HS-5 (cell line): ENCODE measurements at places on chromosomes 4 and X.
A peak's percentile ranks its signal among the peaks of the same experiment; 100 is the strongest.

- DNase-seq, result no peak
Observed at GRCh38 chr4:108045687-108046024, 56.0 kb downstream of the HADH start.

GRCh38 chrX:68827256-68827655 is 1.6 kb upstream of the EFNB1 start:
- DNase-seq, result no peak

DNA sequence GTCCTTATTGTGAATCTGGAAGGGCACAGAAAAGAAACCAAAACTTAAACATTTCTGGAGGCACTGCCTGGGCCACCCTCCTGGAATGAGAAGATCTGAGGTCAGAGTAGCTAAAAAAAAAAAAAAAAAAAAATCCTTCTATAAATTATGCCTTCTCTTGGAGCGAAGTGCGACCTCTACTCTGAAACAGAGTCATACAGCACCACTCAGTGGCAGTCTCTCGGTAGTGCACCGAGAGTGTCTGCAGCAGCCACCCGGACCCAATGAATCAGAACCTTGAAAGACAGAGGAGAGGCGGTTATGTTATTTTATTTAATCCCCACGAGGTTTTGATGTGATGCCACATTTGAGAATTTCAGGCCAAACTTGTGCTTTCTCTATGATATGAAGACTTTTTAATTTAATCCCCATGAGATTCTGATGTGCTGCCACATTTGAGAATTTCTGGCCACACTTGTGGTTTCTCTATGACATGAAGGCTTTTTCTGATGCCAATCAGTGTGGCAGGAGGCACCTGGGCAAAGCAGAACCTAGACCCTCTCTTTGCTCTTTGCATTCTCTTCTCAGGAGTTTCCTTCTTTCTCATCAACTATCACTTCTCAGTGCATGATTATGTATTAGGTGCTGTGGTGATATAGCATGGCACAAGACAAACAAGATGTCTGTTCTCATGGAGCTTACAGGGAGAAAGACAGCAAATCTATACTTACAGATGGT is 5.6 kb upstream of the CT47C1 start:
- peak; percentile 16 for DNase-seq

GRCh38 chrX:40885989-40886388 is 150.6 kb upstream of the MED14 start:
- no peak for DNase-seq

- no peak for DNase-seq
Observed at GRCh38 chr4:53711926-53712325, 120.6 kb upstream of the LNX1 start.

- peak; percentile 15 for DNase-seq
Observed at GRCh38 chr4:122712782-122713181, 19.7 kb upstream of the BBS12 start.

DNA sequence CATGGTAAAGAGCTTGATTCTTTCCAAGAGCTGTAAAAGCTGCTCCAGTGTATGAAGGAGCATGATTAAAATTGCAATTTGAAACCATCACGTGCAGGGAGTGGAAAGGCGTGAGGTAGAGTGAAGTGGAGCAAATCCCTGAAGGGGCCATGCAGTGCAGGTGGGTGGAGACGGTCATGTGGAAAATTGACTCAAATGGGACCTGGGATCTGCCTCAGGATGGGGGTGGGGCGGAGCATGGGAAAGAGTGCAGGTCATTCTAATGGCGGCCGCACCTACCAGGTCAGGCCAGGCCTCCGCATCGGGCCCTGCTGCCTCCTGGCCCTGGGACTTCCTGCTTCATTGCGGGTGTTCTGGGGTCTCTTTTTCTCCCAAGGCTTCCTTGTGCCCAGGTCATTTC is 25.3 kb upstream of the TRIM60 start:
- no peak for DNase-seq

- peak; percentile 72 for DNase-seq
Observed at GRCh38 chr4:166143227-166143626, 270.2 kb downstream of the TLL1 start.

DNA sequence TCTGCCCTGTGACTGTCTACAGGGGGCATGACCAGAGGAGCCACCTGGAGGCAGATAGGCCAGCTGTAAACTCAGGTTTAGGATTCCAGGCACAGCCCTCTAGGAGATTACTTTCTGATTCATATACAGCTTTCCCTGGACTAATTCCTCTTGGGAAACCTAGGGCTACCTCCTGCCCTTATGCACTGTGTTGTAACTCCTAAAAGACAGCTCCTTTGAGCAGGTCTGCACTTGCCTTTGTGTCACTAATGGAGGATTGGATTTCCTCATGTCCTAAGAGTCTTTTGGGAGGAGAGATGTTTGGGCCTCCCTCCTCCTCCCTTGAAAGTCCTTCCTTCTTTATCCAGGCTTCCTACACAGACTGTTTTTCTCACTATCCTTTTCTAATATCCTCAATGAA is 202.0 kb downstream of the PCDH19 start:
- no peak for DNase-seq

- no peak for DNase-seq
Observed at GRCh38 chr4:17206829-17207801, 304.8 kb downstream of the QDPR start.

DNA sequence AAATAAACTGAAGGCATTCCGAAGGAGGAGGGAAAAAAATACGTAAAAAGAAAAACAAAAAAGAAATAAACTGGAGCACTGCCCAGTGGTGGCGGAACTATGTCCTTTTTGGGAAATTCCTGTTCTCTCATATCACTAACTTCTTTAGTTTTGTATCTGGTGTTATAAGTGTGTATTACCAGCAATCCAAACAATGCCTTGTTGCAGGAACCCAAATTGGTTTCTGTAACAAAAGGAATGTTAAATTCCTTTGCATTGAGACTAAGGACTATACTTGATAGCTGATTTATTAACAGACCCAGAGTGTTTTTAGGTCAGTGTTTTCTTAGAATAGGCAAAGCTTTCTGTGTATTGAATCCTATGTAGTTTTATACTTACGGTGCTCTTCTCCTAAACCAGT is 6.6 kb downstream of the CCNG2 start:
- DNase-seq, result no peak

- no peak for DNase-seq
Observed at GRCh38 chr4:121392426-121393086, 11.7 kb upstream of the QRFPR start.

- no peak for DNase-seq
Observed at GRCh38 chr4:79445371-79445781, 37.3 kb upstream of the GK2 start.

- no peak for DNase-seq
Observed at GRCh38 chr4:56681853-56682525, 893 bp upstream of the HOPX start.

GRCh38 chr4:88584471-88584900 is 7.8 kb upstream of the HERC3 start:
- DNase-seq, result no peak

- no peak for DNase-seq
Observed at GRCh38 chr4:171846232-171846631, 33.0 kb downstream of the GALNTL6 start.

GRCh38 chr4:122783301-122784215 is 43.1 kb upstream of the FGF2 start:
- DNase-seq, result peak; percentile 93

- no peak for DNase-seq
Observed at GRCh38 chrX:69313617-69314290, 148.5 kb upstream of the PJA1 start.

DNA sequence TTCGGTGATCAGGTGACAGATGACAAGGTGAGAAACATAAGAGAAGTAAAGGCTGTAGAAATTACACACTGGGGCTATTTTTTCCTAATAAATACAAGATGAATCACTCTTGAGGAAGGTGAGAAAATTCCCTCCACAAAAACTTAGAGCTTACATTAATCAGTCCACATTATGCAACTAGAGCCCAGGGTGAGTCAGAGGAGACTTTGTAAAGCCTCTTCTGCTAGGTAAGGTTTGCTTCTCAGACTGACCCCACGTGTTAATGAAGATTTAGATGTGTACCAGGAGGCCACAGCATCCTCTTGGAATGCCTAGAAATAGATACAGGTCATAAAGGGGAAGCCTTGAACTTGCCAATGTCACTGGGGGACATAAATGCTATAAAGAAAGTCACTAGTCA is 396.0 kb upstream of the SMIM31 start:
- DNase-seq, result peak; percentile 20

DNA sequence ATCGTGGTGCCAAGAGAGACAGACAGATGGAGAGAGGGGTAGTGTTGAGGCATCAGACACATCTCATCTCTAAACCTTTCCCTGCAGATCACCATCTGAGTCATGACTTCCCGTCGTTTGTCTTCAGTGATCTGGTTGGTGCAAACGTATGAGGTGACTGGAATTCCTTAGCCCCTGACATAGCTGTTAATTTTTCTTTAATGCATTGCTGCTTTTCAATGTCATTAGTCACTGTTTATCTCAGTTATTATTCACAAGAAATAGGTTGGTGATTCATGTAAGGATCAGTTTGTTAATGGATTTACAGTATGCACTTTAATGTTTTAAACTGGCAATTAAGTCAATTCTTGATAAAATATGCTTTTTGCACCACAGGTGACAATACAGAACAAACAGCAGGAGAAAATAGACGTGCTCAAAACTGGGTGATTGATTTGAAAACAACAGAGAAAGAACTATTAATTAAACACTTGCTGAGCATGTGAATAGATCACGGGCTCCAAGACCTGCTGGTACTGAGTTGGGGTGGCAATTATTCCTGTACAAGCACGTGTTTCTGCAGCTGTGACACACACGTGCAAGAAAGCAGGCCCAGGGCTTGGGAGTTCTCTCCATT is 1.3 kb upstream of the TMEM154 start:
- peak; percentile 79 for DNase-seq

- peak; percentile 58 for DNase-seq
Observed at GRCh38 chr4:175412746-175413145, 399.3 kb downstream of the GPM6A start.

GRCh38 chrX:46624090-46624786 is 50.7 kb downstream of the CHST7 start:
- no peak for DNase-seq

DNA sequence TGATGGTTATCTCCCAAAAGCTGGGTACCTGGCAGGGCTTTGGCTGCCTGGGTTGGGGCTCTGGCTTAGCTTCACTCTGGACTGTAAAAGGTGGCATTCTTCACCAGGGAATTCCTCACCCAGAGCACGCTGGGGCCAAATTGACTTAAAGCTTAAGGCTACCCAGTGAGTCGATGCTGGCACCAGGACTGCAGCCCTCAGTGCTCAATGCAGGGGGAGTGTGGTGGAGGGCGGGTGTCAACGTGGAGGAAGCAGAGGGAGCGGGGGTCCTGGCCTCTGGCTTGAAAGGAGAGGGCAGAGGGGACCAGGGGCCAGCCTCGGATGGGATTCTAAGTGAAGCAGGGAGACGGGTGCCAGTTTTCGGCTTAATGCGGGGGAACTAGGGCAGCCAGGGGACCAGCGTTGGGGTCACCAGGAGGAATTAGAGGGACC is 446 bp upstream of the FAM50A start:
- no peak for DNase-seq

DNA sequence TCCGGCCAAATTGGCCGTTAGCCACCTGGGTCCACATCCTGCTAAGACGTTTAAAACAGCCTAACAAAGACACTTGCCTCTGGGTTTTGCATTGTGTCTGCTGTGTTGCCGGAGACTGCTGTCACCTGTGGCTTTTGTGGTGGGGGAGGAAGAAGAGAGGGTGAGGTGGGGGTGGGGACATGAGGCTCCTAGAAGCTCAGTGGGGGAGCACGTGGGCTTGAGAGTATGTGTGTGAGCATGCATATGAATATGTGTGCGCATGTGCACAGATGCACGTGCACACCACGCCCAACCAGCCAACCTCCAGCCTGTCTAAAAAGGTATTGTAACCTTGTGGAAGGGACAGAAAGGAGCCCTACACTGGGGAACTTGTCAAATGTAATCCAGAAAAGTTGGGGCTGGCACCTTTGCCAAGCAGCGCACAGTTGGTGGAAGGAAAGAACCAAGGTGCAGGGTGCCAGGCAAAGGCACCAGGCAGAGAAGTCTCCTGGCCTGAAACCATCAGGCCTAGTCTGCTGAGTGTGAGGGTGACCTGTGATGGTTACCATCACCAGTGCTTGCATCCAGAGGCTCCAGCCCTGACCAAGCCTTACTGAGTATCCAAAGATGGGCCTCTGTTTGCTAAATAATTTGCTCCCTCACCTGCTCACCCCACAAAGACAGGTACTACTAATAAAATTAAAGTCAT is 10.1 kb upstream of the SASH3 start:
- DNase-seq, result no peak

GRCh38 chrX:46912603-46913491 is 626 bp downstream of the JADE3 start:
- DNase-seq, result no peak

DNA sequence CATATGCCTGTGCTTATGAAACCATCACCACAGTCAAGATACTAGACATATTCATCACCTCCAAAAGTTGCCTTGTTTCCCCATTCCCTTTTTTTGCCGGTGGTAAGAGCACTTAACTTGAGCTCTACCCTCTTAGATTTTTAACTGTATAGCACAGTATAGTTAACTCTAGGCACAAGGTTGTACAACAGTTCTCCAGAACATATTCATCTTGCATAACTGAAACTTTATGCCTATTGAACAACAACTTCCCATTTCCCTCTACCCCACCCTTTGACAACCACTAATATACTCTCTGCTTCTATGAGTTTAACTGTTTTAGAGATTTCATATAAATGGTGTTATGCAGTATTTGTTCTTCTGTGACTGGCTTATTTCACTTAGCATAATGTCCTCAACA is 119.3 kb downstream of the ASB9 start:
- DNase-seq, result no peak

DNA sequence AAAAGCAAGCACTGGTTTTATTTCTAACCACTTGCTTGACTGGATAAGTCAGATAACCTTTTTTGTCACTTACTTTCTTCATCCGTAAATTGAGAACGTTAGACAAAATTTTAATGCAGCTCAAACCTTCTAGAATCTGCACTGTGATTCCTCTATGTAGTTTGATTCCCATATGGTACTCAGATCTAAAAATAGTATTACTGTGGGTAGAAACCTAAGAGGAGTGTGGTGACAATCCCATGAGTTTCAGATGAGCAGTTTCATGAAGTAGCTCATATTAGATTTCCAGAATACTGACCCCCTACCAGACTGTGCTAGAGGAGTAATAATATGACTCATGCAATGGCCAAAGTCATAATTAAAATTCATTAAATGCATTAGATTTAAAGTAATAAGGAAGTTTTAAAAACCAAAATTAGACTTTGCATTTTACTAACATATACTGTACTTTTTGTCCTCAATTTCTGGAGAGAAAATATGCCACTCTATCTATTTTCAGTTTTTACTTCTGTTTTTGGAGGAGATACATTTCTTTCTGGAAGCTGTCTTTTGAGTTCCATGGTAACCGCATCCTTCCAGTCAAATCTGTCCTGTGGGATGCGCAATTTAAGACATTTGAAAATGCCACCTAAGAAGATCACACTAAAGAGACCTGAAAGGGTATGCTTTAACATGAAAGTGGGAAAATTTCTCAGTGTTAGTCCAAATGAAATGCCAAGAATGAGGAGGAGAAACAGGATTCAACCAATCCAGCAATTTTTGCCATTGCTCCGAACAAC is 64.1 kb upstream of the GPM6A start:
- no peak for DNase-seq
